MM.1S (cell line): ENCODE measurements at places on chromosomes 6 and 20.

DNA sequence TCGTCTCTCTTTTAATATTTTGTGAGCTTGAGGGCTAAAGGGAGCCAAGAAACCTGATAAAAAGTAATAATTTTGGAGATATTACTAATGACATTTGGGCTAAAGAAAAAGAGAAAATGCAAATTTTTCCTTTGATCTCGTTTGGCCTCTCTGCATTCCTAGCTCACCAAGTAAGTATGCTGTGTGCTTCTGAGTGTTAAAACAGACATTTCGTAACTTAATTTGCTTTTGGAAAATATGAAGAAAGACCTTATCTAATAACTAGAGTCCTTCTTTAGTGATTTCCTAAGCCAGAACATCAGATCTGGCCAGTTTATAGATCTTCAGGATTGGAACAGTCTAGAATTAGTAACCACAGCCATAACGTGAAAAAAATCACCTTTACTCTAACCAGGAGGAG, 872.9 kb upstream of the SLC35B3 start:
- DNase-seq: no peak

- DNase-seq: no peak
Measured at GRCh38 chr6:98832284-98833056, 1.9 kb upstream of the POU3F2 start.

GRCh38 chr20:52209154-52209571, 17.6 kb upstream of the ZFP64 start:
- no peak for DNase-seq

- DNase-seq: no peak
Measured at GRCh38 chr6:101806241-101806640, 412.7 kb downstream of the GRIK2 start.

GRCh38 chr6:14746139-14746837, 499.6 kb upstream of the JARID2 start:
- no peak for DNase-seq

DNA sequence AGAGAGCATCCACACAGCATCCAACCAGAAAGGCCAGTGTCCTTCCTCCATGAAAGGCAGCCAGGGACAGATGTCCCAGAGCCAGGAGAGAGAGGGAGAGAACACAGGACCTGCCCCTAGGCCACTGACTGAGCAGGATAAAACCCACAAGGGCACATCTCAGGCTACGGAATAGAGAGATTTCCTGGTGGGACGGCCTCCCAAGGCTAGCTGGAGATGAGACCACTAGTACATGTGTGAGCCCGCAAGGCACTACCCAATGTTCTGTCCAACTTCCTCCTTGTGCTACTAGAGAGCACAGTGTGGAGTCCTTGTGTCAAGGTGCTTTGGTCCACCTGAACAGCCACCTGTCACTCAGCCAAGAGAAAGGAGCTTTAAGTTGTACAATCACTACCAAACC, 44.2 kb downstream of the PLCG1 start:
- no peak for DNase-seq

- no peak for DNase-seq
Measured at GRCh38 chr6:149962461-149963211, 1.1 kb upstream of the ULBP1 start.

DNA sequence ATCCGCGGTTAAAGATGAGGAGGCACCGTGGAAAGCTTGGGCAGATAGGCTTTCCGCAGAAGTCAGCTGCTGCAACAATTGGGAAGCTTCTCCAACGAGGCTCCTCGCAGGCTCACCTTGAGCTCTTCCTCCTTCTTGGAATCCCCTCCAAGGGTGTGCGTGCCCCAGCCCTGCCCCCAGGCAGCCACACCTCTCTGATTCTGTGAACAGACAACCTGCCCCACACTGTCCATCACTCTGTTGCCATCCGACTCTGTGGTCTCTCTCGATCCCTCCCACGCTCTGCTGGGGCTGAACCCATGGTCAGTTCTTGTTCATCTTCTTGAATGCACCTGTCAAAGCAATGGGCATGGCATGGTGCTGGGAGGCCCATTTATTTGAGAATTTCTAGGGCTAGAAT, 31.5 kb downstream of the PACSIN1 start:
- no peak for DNase-seq

DNA sequence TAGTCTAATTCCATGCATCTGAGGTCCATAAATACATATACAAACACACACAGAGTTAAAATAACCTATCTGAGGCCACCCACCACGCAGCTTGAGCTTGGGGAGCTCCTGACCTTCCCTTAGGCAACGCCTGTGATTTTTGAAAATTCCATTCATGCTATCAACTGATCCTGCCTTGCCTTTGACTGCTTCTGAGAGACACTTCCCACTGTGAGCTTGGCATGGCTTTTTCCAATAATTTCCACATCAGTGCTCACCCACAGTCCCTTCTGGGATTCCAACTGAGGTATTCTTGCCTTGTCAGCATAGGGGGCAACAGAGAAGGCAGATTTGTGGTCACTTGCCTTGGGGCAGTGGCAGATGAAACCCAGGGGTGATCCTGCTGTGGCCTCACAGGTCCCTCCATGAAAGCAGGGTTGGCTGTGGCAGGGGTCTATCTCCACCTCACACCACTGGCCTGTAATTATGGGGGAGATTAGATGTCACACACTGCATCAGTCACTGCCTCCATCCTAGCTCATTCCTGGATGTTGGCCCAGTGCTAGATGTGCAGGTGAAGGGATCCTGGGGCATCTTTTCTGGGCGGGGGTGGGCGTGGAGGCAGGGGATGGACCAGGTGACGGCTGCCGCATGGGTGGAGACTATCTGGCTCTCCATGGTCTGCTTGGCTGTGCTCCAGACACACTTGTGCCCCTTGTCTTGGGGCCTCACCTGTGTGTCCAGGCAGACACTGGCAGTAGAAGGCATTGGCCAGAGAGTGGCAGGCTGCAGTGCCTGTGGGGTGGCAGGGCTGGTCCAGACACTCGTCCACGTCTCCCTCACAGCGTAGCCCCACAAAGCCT, 11.2 kb upstream of the GPSM3 start:
- DNase-seq: no peak

GRCh38 chr6:160167604-160168399, 46.2 kb downstream of the SLC22A1 start:
- no peak for DNase-seq

DNA sequence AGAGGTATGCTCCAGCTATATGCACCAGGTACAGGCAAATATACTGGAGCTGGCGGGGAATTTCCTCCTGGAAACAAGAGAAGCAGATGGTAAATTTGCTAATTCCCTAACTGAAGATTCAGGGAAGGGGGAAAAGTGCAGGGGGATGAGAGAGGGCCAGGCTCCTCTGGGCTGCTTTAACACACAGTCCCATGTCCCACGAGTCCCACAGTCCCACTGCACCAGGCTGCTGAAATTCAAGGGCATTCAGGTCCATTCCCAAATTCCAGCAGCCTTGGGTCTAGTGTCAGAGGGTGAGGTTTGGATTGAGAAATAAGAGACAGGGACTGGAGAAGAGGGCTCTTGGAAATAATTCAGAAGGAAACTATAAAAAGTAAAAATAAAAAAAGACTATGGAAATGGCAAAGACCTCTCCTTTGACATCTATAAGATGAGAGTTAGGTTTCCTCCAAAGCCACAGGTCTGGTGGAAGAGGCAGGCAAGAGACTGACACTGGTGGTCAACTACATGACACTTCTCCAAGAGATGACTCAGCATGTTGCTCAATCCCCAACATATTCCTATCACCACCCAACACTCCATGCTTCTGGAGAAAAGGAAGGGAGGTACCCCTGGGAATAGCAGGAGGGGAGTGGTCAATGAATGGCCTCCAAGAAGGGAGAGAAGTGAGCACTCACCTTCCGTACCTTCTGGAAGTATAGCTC, 69.2 kb downstream of the TRAM2 start:
- no peak for DNase-seq

DNA sequence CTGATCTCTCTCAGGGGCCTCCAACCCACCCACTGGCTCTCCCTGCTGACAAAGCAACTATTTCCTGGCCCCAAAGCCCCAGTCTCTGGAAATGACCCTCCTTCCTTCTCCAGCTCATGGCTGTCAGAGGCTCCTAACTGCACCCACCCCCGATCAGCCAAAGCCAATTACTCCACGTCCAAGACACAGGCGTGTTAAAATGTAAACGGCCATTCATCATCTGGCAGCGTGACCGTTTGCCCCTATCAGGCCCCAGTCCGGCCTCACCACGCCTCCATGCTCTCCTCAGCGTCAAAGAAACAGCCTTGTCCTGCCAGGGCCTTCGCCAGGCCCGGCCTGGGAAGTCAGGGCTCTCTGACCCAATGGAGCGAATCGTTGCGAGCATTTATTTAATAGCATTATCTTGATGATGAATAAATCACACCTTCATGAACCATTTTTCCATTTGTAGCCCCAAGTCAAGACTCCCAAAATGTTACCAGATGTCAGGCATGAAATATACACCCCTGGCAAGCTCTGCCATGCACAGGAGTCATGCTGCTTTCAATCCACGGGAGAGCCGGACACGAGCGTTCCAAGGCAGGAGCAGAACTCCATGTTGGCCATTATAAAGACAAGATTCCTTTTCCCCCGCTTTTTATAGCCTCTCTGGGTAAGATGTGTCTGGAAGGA, 17.7 kb downstream of the RIPOR3 start:
- no peak for DNase-seq

- DNase-seq: peak; percentile 62
Measured at GRCh38 chr6:106128981-106129781, 43.0 kb downstream of the PRDM1 start.

GRCh38 chr20:58889798-58890517, 37.4 kb downstream of the GNAS start:
- DNase-seq: no peak

GRCh38 chr6:53944091-53944490, 149.3 kb downstream of the LRRC1 start:
- DNase-seq: no peak

- no peak for DNase-seq
Measured at GRCh38 chr20:43528258-43528875, 20.9 kb downstream of the L3MBTL1 start.

DNA sequence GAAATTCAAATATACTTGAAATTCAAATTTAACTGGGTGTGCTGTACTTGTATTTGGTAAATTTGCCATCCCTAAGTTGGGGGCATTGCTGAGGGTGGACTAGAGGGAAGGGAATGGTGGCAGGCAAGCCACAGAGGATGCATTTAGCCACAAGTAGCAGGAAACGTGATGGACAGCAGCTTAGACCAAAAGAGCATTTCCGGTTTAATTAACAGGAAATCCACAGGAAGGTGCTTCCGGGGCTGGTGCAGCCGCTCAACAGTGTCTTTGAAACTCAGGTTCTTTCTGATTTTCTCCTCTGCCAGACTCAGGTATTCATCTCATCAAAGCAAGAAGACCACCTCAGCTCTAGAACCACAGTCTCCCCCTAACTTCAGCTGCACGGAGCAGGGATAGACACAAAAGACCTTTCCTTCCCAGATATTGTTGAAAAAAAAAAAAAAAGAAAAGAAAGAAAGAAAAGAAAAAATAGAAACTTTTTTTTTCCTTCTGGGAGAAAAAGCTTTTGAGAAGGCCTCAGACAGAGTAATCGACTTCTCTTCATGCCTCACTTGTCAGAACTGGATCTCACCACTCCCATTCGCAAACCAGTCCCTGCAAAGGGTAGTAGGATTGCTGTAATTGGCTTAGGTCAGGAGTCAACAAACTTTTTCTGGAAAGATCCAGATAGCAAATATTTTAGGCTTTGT, 8.0 kb upstream of the BCAS1 start:
- DNase-seq: peak; percentile 89

DNA sequence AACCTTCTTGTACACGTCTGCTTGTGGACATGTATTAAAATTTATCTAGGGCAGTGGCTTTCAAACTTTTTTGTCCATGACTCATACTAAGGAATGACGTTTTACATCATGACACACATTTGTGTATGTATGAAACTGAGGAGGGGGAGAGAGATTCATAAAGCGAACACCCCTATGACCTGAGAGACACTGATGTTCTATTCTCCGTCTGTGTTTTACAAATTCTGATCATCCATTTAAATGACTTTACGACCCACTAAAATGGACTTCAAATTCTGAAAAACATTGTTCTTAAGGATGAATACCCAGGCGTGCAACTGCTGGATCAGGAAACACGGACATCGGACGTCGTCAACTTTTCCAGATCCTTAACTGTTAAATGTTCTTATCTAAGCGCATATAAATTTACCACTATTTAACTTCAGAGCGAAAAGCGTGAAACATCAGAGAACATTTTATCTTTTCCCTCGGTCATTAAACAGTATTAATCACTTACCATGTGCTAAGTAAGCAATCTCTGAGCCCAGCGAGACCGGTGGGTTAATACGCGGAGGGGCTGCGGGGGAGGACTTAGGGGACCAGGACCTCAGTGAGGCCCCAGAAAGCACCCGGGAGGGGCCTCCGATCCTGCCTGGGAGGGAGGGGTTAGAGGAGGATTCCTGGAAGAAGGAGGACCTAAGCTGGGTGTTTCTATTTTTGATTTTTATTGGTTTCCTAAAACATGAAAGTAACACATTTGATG, 1.2 kb downstream of the PLAGL1 start:
- no peak for DNase-seq

GRCh38 chr6:167345960-167346359, 21.1 kb downstream of the TTLL2 start:
- DNase-seq: no peak

- no peak for DNase-seq
Measured at GRCh38 chr6:30748851-30749540, 4.6 kb upstream of the IER3 start.

DNA sequence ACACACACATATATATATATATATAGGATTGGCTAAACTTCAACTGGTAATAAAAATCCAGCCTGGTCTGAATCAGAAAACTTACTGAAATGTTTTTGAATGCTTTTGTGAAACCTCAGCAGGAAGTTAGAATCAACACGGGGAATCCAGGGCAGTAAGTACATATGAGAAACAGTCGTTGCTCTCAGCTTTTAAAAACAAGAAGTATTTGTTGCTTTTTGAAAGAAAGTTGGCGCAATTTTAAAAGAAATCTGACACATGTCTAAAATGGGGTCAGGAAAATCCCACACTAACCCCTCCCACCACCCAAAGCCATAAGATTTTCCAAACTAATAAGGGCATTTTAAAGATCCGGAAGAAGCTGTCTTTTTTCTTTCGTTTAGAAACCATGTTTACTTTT, 11.5 kb upstream of the CCDC170 start:
- no peak for DNase-seq

- DNase-seq: no peak
Measured at GRCh38 chr6:168413018-168413720, 27.8 kb upstream of the SMOC2 start.

DNA sequence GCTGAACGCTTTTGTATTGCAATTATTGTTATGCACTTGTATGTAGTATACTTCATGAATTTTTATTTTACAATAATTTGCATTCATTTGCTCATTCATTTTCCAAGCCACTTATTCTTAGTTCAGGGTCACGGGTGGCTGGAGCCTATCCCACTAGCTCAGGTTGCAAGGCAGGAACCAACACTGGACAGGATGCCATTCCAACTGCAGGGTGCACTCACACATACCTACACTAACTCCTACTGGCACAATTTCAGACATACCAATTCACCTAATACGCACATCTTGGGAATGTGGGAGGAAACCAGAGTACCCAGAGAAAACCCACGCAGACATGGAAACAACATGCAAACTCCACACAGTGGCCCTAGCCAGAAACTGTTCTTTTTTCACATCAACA, 61.8 kb downstream of the LMBRD1 start:
- no peak for DNase-seq
